T follicular helper cell (primary cell): ENCODE measurements at places on chromosomes 3 and 15.

GRCh38 chr15:101128221-101129015 lies 123.4 kb downstream of the CHSY1 start:
- no peak for DNase-seq

DNA sequence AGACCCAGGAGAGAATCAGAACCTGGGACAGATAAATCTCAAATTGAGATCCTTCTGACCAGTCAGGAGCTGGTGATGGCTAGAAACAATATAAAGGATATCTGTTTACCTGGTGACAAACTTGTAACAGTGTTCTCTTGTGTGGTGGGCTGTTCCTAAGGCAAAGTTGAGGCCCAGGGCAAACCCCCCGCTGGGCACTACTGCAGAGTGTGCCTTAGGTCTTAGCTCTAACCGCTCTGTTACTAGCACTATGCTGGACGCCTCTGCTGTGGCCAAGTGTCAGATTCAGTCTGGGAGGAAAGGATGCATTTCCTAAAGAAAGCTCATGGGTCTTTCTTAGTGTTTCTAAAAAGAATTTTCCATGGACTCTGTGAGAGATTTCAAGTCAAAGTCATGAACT lies 146.5 kb upstream of the MEIS2 start:
- no peak for DNase-seq

GRCh38 chr3:16132190-16132589 lies 42.3 kb upstream of the GALNT15 start:
- DNase-seq, result no peak

GRCh38 chr3:31962801-31963205 lies 18.3 kb downstream of the OSBPL10 start:
- no peak for DNase-seq

- DNase-seq, result no peak
Observed at GRCh38 chr3:55059027-55059629, 131.3 kb upstream of the LRTM1 start.

DNA sequence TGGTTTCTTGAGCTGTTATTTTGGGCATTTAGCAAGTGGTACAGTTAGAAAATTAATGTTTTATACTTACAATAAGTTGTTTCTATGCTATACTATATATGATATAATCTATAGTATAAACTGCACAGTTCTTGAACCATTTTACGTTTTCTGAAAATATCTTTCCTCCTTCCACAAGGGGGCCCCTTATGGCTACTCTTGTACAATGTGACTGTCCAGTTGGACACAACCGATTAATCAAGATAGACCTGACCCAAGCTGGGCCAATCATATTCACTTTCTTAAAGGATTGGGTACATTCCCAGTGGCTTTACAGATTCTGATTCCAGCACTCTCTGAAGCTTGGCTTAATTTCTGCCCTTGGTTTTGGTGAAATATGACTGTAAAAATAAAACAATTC lies 953.4 kb downstream of the AGBL1 start:
- DNase-seq, result no peak
